ENCODE measurements at places on chromosomes 16 and 17. TPM values are rescaled to one million over a fixed set of nuclear protein-coding genes. Genes with fewer than 3 reads are reported as not detected.

- no peak for DNase-seq
Observed at GRCh38 chr17:74833501-74834377, 25.9 kb downstream of the GRIN2C start.

- DNase-seq = no peak
Observed at GRCh38 chr16:87233928-87234327, 83.3 kb downstream of the C16orf95 start.

- no peak for DNase-seq
Observed at GRCh38 chr16:84751947-84752346, 52.1 kb downstream of the USP10 start.

DNA sequence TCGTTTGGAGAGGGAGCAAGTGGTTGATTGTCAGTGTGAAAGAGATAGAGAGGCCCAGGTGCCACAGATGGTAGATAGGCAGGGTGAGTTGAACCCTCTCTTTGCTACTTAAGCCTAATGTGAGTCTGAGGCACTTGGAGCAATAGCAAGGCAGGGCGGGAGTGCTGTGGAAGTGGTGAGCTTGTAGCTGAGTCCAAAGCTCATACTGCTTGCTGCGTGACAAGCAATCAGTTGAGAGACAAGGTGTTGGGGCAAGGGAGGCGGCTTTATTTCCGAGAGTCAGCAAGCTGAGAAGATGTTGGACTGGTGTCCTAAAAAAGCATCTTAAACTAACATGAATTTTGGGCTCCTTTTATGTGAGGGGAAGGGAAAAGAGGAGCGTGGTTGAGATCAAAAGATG, 112.9 kb upstream of the ZKSCAN2 start:
- no peak for DNase-seq

- no peak for DNase-seq
Observed at GRCh38 chr16:48426244-48427141, 41.3 kb upstream of the SIAH1 start.

Gene AKAP1
- total RNA-seq = 14.1 TPM

- DNase-seq = no peak
Observed at GRCh38 chr17:21002309-21003006, 40.4 kb downstream of the USP22 start.

Gene SSTR5
- 0.32 TPM for total RNA-seq

- no peak for DNase-seq
Observed at GRCh38 chr17:75552425-75553294, 27.2 kb downstream of the LLGL2 start.

GRCh38 chr17:27153005-27153404, 140.9 kb upstream of the WSB1 start:
- no peak for DNase-seq

DNA sequence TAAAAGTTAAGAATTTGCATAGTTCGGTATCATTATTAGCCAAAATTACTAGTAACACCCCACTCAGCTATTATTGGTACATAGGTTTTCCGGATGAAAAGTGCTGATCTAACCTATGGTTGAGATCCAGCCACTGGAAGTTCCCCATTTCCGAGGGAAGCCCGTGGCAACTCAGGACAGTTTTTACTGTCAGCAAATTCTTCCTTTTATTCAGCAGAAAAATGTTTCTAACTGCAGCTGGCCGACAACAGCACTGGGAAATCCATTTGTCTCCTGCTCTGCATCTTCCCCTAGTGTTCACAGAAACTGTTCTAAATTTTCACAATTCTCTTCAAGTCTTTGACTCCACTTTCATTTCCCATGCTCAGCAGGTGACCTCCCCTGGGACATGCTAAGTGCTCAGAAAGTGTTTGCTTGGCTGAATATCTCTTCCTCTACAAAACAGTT, 15.5 kb upstream of the MMD start:
- no peak for DNase-seq

Gene ADAP2
- 15.1 TPM for total RNA-seq

- DNase-seq = no peak
Observed at GRCh38 chr16:57480754-57481230, 5.5 kb downstream of the DOK4 start.

DNA sequence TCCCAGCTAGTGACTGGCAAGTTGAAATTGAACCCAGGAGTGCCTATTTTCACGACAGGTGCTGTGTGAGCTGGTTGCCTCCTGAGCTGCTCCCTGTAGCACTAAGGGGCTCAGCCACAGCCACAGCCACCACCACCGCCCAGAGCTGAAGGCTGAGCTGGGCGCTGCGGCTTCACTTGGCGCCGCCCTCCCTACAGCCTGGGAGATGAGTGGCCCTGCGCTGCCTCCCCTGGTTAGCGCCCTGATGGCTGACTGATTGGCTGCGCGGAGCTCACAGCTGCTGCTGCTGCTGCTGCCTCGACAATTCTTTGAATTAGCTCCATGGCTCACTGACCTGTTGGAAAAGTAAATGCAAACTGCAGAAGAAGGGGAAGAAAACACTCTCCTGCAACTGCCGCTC, 91.8 kb upstream of the TMEM132E start:
- DNase-seq = no peak

DNA sequence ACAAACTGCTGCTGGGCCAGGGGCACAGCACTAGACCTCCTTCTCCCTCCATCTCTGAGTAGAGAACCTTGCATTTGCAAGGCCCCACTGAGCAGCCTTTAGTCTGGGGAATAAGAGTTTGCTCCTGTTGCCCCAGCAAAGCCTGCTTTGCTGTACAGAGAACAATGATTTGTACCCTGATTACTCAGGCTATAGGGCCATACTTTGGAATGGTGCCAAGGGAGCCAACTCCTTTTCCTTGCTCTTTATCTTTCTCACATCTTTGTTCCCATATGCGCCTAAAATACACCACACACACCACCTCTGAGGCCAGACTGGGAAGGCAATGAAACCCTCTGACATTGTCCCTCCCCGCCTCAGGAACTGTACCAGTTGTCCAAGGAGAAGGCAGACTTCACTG, 21.2 kb downstream of the LIG3 start:
- DNase-seq = no peak

Gene TBC1D28
- total RNA-seq = not detected

DNA sequence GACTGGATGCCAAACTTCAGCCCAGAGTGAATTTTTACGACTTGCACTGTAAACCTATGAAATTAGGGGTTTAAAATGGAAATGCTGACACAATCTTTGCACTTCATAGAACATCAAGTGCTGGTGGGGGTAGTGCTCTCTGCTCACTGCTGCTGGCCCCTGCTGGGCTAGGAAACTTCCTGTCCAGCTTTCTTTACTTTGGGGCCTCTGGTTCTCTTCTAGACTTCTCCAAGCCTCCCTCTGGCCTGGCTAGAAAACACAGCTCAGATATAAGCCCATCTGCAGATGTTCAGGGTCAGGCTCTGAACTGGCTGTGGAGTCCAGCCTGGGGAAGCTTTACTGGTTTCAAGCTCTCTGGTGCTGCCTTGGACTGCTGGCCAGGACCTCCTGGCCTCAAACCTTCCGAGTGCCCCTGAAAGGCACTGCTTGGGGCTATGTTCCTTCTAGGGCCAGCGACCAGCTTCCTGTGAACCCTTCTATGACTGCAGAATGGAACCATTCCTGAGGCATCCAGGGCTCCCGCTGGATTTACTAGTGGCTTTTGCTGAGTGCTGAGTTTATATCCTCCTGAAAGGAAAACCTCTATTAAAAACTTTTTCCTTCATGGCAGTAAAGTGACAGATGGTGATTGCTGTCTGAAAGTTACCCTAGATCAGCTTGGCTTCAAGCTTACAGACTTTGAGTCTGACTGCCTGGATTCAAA, 59.4 kb downstream of the TBX4 start:
- DNase-seq = no peak
